ENCODE measurements at places on chromosomes 7 and 10. TPM values are rescaled to one million over a fixed set of nuclear protein-coding genes. Genes with fewer than 3 reads are reported as not detected.

GRCh38 chr10:54559498-54559897 lies 241.5 kb downstream of the PCDH15 start:
- no peak for DNase-seq

Gene SPDYE16
- 0.18 TPM for total RNA-seq

- DNase-seq = no peak
Measured at GRCh38 chr10:70563230-70563629, 39.3 kb downstream of the PRF1 start.

- DNase-seq = no peak
Measured at GRCh38 chr10:95476469-95477174, 84.5 kb downstream of the SORBS1 start.

GRCh38 chr7:96737545-96738050 lies 28.0 kb upstream of the SEM1 start:
- DNase-seq = no peak

DNA sequence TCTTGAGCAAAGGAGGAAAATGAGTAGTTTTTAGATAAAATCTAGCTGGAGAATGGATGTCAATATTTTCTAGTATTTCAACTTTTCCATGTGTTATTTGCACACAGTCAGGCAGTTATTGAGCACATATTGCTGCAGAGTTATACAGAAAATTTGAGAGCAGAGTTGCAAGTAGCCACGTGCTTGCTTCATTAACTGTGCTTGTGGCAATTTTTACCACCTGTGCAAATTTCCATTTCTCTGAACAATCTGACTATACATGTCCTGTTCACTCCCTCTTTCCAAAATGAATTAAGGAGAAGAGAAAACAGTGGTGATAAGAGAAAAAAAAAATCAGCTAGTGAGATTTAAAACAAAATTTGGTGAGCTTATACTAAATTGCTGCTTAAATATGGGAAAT lies 178.5 kb downstream of the TAX1BP1 start:
- DNase-seq = no peak

Gene KCNMA1
- total RNA-seq = 0.16 TPM

Gene CALML3
- not detected for total RNA-seq

Gene OR2A7
- total RNA-seq = 1.5 TPM

- DNase-seq = no peak
Measured at GRCh38 chr7:132942701-132943100, 139.2 kb downstream of the CHCHD3 start.

DNA sequence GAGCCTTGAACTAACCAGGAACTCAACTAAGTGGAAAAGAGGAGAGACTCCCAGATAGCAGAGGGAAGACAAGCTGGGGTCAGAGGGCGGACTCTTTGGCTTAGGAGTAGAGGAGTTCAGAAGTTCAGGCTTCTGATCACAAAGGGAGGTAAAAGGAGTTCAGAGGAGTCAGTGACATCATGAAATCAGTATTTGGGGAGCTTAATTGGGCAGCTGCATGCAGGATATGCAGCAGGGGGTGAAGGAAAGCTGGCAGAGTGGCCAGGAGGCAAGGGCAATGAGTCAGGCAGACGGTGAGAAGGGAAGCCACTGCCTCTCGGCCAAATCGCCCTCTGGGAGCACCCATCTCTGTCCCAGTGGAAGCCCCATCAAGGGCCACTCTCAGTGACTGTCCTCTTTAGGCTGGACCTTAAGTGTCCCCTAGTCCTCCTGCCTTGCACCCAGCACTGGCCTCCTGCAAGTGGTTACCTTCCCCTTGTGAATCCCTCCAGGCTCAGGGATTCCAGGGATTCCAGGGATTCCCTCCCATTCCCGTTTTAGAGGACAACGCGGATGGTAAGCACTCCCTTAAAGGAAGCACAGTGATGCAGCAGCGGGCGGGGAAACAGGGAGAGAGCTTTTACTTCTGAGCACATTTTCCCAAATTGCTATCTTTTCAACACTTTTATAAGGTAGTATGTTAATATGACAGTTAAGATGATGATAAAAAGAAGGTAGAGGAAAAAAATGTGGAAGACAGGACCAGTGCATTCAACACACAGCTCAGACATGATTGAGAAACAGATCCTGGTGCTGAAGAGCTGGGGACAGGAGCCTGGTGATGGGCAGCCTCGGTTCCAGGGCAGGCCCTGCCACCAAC lies 72.6 kb downstream of the KCNMA1 start:
- no peak for DNase-seq

DNA sequence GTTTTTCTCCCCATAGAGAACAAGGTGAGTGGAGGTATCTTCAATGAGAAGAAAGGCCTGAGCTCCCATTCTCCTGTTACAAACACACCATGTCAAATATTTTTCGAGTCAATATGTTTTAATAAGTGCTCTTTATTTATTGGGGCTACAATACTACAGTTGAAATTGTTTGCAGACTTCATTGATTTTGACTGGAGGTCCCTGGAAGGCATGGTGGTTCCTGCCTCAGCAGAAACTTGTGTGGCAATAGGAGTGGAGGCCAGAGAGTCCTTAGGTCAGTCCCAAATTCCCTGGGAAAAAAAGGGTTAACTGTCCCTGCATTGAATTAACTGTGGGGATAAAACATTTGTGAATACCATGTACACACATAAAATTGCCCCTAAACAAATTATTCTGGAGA lies 22.7 kb downstream of the KLF6 start:
- no peak for DNase-seq

Gene ETV1
- total RNA-seq = not detected

All from activated CD8-positive, alpha-beta T cell treated with anti-CD3 and anti-CD28 coated beads, Interleukin-2, amount 10 ng/mL, durations not matched to agents 7 days and 5 days (primary cell).